ENCODE measurements at places on chromosomes 6 and 20.

GRCh38 chr6:133034509-133035206 is 206.5 kb upstream of the EYA4 start:
- no peak for DNase-seq

DNA sequence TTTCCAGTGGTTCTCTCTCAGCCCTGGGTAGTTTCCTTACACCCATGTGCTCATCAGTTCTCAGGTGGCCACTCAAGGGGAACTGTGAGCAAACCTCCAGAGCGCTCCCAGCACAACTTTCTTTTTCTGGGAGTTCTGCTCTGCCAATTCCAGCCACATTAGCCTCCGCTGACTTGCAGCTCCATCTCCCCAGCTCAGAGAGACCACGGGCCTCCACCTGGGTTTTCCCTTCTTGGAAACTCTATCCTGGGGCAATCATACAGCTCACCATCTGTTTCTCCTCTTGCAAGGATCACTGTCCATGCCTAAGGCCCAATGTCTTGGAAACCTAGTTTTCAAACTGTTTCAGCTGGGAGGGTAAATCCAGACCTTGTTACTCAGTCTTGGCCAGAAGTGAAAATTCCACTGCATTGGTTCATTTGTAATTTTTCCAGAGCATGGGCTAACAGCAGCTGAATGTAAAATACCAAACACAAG is 129.9 kb downstream of the EYA2 start:
- no peak for DNase-seq

GRCh38 chr6:135465307-135465706 is 32.2 kb downstream of the AHI1 start:
- no peak for DNase-seq

DNA sequence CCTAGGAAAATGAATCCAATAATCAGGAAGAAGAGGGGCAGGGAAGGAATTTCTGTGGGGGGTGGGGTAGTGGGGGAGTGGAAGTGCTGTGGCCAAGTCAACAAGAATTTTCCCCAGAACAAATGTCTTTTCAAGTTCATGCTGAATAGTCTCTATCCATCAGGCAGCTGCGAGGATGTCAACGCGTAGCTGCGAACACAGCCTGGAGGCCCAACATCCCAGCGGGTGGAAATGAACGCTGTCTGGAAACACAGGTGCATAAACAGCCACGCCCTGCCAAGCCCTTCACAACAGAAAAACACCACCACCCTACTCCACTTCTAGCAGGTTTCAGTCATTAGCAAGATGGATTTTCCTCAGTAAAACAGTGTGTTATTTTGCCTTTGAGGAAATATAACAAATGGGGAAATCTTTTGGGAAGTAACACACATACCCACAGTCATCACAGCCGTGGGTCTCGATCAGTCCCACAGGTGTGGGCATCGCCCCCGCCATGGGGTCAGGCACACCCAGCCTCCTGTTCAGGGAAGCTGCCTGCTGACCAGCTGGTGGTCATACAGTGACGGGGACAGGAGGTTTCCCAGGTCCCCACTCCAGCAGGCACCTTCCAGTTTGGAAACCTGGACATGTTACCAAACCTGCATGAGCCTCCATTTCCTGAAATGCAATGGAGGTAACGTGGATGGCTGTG is 112.1 kb upstream of the THBS2 start:
- no peak for DNase-seq

- no peak for DNase-seq
Measured at GRCh38 chr6:56837322-56837894, 117.5 kb upstream of the BEND6 start.

GRCh38 chr20:33630507-33630906 is 31.6 kb upstream of the C20orf144 start:
- no peak for DNase-seq

DNA sequence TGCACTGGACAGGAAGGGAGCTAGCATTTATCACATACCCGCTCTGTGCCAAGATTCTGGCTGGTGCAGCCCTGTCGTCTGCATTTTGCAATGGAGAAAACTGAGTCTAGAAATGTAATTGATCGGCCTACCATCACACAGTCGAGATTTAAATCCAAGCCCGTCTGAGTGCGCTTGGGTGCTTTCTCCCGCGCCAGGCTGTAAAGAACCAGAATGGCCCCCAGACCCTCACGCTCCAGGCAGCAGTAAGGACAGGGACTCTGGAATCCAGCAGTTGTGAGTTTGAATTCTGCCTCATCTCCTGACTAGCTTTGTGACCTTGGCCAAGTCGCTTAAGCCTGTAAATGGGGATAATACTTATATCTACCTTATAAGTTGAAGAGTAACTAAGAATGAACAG is 10.8 kb downstream of the DYNLRB1 start:
- no peak for DNase-seq

- no peak for DNase-seq
Measured at GRCh38 chr6:13624871-13625288, 9.7 kb downstream of the NOL7 start.

- no peak for DNase-seq
Measured at GRCh38 chr6:45677381-45678284, 299.9 kb upstream of the SUPT3H start.

DNA sequence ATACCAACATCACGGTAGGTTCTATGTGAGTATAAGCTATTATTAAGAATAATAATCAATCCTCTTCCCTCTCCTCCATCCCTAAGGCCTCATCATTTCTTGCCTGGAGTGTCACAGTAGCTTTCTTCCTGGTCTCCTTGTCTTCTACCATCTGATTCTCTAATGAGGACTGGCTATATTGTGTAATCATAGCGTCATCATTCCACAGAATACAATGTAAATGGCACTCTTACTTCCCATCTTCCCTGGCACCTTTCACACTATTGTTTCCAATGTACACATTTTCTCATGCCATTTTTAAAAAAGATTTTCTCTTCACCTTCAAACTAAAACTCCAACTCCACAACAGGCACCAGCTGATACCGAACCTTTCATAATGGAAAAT is 2.2 kb upstream of the BTN3A2 start:
- no peak for DNase-seq

DNA sequence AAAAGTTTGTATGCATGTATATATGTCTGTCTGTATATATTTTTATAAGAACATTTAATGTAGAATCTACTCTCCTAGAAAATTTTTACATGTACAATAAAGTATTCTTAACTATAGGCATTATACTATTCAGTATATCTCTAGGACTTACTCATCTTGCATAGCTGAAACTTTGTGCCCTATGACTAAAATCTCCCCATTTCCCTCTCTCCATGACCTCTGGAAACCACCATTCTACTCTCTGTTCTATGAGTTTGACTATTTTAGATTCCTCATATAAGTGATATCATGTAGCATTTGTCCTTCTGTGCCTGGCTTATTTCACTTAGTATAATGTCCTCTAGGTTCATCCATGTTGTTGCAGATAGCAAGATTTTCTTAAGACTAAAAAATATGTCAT is 205.1 kb upstream of the SMLR1 start:
- no peak for DNase-seq

DNA sequence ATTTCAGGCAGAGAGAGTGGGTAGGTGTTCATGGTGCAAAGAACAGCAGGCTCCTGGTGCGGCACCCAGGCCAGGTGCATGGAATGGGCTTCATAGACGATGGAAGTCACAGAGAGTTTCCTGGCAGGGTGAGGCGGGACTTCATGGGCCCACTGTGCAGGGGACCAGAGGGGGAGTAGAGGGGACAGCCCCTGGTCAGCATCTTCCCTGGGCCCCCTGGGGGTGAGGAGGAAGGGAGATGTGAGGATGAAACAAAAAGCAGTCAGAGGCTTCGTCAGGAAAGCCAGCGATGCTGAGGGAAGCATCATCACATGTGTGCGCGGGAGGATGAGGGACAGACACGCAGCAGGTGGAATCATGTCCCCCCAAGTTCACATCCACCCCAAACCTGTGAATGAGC is 2.4 kb upstream of the THBS2 start:
- no peak for DNase-seq

DNA sequence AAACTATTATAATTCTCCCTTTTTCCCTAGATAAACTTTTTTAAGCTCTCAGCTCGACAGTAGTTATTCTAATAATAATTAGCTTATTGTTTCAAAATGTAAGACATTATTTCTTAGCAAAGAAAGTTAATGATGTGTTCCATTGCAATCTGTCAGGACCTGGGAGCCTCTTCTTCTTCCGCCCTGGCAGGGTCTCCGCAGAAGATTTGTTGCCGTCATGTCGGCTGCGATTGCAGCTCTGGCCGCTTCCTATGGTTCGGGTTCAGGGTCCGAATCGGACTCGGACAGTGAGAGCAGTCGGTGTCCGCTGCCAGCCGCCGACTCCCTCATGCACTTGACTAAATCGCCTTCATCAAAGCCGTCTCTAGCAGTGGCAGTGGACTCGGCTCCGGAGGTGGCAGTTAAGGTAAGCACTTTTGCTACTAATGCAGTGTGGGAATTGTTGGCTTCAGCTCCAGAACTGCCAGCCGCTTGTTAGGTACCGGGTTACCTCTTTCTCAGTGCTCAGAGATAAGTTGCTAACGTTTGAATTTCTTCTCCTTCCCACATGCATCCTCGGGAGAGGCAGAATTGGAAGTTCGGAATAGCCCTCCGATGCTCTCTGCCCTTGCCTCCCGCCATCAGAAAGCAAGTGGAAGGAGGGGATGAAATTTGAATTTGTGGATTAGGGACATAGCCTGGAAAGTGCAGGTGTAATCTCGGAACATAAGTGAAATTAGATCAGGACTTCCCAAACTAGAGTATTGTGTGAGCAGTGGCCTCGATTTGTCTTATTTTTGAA is at the start of gene CDC40:
CDC40 (plus strand) TSS at position 200 of the 781 bp plus-strand sequence; CDS start at position 218, 18 bp downstream.
- peak; percentile 10 for DNase-seq

GRCh38 chr20:48482790-48483189 is 345.0 kb downstream of the PREX1 start:
- no peak for DNase-seq

GRCh38 chr6:62803094-62803493 is 408.2 kb upstream of the FKBP1C start:
- no peak for DNase-seq

GRCh38 chr6:163965426-163966348 is 551.2 kb downstream of the QKI start:
- DNase-seq = no peak

- DNase-seq = no peak
Measured at GRCh38 chr6:84860920-84861319, 96.5 kb upstream of the TBX18 start.

DNA sequence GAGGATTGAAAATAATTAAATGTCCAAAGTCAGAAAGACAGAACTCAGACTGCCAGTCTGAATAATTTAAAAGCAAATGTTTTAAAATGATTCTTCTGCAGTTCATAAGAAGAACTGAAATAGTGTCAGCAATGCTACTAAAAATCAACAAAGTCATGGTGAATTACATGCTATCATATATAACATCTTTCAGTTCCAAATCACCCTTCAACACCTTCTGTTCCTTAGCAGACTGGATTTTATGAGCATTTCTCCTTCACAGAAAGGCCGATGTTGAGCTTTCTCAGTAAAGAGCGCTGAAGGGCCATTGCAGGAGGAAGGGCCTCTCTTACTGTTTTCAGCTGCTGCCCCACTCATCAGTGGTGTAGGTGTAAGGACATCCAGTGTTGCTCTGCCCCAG is 63.3 kb downstream of the AIG1 start:
- DNase-seq = no peak

GRCh38 chr6:12505486-12505885 is 211.1 kb upstream of the PHACTR1 start:
- no peak for DNase-seq

GRCh38 chr20:550611-551010 is 7.0 kb upstream of the CSNK2A1 start:
- no peak for DNase-seq

DNA sequence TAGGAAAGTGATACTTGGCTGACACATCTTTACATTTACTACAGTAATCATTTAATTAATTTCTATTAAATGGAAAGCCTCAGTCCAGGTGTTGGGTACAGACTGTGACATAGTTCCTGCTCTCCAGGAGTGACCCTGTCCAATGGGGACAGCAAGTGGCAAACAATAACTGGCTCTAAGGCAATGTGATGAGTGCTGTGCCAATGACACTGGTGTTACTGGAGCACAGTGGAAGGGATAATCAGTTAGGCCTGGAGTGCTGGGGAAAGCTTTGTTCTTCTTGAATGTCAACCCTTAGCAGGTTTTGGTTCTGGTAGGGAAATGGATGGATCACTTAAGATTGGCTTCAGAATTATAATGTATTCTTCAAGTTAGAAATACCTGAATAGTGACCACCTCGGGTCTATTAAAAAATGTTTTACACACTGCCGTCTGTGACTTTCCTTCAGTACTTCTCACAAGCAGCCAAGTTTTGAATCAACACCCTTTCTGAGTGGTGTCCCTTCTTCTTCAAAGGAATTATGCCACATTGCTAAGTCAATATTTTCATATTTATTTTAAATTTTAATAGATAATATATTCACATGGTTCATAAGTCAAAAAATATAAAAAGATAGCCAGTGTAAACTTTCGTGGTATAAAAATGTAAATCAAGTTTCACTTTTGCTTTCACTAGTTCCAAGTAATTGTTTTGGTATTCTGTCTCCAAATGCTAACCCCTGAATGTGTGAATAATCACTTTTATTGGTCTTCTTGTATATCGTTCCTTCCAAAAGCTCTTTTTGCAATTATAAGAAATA is 9.6 kb downstream of the CMTR1 start:
- no peak for DNase-seq

DNA sequence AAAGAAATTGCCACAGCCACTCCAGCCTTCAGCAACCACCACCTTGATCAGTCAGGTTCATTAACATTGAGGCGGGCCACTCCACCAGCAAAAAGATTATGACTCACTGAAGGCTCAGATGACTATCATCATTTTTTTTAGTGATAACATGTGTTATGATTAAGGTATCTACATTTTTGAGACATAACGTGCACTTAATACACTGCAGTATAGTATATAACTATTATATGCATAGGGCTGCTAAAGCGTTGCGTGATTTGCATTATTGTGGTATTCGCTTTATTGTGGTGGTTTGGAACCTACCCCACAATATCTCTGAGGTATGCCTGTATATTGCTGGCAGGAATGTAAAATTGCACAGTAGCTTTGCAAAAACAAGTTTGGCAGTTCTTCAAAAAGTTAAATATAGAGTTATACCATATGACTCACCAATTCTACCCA is 6.8 kb upstream of the RIPK1 start:
- no peak for DNase-seq

DNA sequence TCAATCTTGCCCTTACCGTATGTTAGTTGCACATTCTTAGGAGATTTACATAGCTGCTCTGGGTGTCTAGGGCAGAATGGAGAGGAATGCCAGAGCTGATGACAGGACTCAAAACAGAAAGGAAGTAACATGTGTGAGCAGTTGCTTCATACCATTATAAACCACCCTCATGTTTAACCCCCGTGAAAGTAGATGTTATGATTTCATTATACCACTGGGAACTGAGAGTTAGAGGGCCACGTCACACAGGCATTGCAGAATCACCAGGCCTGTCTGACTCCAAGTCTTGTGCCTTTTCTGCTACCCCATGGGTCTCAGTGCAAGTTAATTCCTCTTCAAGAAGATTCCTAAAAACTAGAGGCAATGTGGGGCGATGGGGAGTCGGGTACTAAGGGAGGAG is 23.5 kb upstream of the SIM1 start:
- no peak for DNase-seq

GRCh38 chr6:36345681-36346466 is 9.2 kb upstream of the BNIP5 start:
- no peak for DNase-seq
